Stimulated activated CD4-positive, alpha-beta T cell treated with anti-CD3 and anti-CD28 coated beads, Interleukin-1b, Interleukin-23, amount 100 ng/mL, for 4 hours (primary cell): ENCODE measurements at places on chromosomes 12 and 14.

GRCh38 chr14:51041883-51042282 lies 53.0 kb downstream of the TRIM9 start:
- DNase-seq: no peak

DNA sequence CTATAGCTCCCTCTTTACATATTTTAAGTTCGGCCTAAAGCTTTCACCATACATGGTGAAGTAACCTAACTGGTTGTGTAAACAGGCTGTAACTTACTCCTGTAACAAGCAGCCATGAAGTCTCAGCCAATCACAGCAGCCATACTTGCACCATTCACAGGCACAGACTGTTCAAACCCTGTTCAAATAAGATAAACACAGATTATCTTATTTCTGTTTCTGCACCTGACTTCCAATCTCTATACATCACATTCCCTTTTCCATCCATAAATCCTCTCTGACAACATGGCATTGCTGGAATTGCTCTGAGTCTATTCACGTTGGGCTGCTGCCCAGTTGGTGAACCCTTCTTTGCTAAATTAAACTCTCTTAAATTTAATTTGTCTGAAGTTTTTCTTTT lies 34.5 kb upstream of the ARID2 start:
- DNase-seq: no peak

DNA sequence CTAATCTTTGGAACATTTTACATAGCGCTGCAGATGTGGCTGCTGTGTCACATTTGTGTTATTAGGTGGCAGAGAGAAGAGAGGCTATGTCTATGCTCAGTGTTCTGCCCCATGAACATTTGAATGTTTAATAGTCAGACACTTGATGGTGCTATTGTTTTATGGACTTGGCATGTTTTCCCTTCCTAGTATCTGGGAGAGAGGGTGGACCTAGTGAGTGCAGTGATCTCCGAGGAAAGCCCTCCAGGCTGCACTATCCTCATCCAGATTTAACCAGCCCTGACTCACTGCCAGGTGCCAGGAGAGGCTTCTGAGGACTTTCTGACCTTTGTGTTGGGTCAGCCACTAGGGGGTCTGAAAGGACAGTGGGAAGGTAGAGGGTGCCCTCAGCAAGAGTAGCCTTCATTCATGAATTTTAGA lies 24.3 kb downstream of the ZFC3H1 start:
- no peak for DNase-seq

GRCh38 chr14:32932302-32932913 lies 6.3 kb upstream of the NPAS3 start:
- no peak for DNase-seq

GRCh38 chr12:20044846-20045245 lies 323.5 kb upstream of the PDE3A start:
- no peak for DNase-seq

GRCh38 chr14:94342334-94342934 lies 19.3 kb upstream of the SERPINA6 start:
- DNase-seq: no peak

DNA sequence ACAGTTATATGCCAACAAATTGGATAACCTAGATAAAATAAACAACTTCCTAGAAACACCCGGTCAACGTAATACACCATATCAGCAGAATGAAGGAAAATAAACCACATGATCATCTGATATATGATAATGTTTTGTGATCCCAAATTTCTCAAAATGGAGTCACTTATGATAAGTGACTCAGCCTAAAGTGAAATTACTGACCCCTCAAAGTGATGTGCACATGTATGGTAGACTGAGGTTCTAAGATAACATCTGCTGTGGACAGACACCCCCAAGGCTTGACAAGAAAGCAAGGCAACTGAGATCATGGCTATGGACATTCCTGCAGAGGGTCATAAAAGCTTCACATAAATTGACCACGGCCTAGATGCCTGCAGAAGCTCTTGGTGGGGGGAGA lies 105.1 kb upstream of the DCN start:
- DNase-seq: no peak

DNA sequence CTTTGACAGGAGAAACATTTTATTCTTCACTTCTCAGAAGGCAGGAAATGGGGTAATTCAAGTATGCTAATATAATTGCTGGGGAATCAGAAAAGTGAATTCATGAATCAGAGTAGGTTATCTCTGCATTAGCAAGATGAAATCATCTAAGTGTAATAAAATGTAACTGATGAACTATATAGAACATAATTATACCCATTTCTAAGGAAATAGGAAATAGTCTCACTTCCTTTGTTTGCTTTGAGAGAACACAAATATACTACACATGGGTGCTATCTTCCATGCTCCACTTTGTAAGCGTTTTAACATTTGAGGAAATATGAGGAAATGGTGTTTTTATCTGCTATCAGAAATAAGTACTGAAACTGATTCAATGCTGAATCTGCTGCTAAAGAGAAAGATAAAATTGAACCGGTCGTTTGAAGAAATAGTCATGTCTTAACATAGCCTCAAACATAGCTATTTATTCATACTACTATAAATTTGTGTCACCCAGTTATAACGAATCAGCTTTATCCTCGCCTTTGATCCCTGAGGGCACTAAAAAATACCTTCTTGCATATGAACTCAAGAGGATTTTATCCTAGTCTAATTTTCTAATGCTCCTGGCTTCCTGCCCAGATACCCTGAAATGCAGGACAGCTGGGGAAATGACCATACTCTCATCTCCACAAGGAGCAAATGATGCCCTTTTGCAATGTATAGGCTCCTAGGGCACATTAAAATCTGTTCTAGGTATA lies 696.0 kb downstream of the C12orf50 start:
- DNase-seq: no peak

GRCh38 chr12:93466625-93467350 lies 526 bp upstream of the MRPL42 start:
- DNase-seq: no peak

DNA sequence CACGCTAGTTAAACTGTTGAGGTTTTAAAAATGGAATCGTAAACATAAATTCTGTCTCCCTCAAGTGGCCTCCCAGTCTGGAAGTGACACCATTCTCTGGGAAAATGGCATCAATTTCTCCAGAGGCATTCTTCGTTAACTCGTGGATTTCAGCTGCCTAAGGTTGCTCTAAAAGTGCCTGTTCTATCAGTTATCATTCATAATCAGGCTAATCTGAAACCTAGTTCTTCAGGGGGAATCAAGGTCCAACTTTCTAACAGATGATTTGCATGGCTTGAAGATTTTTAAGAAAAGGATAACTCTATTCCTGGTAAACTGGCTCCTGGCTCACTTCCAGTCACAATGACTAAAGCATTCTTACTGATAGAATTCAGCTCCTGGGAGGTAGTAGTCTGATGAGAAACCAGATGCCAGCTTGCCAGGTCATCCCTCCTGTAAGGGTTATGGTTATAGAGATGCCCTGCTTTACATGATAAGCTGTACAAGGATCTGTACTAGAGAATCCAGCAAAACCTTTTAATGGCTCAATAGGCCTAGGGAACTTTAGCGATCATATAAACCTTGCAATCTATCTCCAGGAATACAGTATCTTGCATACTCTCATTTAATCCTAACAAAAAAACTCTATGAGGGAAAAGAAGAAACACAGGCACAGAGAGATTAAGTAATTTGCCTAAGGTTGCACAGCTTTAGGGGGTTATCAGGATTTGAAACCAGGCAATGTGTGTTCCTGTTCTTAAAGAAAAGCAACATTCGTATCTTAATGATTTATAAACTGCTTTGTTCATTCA lies 1.5 kb downstream of the L3HYPDH start:
- DNase-seq: no peak

DNA sequence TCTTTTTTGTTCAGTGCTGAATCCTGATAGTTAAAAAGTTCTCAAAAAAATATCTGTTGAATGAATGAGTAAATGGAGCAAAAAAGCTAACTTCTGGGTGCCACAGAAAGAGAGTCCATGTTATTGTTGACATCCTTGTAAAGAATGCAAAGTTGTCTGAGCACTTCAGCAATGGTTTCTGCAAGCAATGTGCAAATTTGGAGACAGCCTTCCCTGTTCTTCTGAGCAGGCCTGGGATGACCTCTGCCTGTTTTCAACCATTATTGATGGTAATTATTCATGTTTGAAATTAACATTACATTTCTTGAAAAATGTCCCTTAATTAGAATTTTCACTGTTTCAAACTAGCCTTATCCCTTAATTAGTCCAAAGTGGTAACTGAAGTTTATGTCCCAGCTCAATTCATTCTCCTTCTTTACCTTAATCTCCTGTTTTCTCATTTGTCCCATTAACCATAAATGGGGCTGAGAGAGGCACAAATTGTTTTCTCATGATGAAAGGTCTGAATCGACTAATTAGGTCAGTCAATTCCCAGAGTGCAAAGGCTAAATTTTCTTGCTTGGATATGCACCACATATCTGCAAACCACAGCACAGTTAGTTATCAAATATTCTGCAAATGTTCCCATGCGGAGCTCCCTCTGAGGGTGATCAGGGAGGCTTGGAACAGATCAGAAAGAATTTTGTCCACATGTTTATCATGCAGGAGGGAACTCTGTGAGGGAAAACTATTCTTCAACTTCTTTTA lies 139.4 kb upstream of the KRR1 start:
- DNase-seq: no peak

DNA sequence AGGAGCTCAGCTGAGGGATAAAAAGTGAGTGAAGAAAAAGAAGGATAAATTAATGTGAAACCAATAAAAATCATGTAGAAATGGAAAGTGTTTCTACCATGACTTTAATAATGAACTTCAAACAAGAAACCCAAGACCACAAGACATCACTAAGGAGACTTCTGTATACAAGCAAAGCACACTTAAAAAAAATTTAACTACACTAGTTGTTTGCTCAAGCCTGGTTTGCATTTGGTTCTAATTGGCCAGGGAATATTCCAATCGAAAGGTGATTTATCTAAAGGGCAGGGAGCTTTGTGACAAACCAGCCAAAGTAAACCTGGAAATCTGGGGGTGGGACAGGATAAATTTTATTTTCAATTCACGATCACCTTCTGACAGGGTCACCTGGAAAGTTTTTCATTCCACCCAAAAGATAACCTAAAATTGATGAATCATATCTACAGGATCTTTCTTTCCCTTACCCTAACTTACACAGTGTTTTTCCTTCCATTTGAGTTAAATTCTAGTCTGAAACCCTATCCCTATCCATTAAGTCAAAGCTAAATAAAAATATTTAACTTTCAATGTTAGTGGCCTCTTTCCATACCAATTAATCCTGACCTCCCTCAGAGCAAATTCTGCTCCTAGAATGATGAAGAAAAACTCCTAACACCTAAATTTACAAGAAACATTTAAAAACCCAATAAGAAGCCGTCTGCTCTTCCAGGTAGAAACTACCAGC lies 2.6 kb downstream of the EGLN3 start:
- no peak for DNase-seq

- DNase-seq: no peak
Measured at GRCh38 chr12:60281522-60281921, 685.7 kb downstream of the SLC16A7 start.

- no peak for DNase-seq
Measured at GRCh38 chr12:8123124-8123912, at the start of gene CLEC4A. Gene CLEC4A, plus strand, starts transcription at chr12:8123617. Its CDS starts 262 bp downstream, at chr12:8123879.

GRCh38 chr14:103526247-103526913 lies 2.6 kb upstream of the TRMT61A start:
- DNase-seq: no peak

DNA sequence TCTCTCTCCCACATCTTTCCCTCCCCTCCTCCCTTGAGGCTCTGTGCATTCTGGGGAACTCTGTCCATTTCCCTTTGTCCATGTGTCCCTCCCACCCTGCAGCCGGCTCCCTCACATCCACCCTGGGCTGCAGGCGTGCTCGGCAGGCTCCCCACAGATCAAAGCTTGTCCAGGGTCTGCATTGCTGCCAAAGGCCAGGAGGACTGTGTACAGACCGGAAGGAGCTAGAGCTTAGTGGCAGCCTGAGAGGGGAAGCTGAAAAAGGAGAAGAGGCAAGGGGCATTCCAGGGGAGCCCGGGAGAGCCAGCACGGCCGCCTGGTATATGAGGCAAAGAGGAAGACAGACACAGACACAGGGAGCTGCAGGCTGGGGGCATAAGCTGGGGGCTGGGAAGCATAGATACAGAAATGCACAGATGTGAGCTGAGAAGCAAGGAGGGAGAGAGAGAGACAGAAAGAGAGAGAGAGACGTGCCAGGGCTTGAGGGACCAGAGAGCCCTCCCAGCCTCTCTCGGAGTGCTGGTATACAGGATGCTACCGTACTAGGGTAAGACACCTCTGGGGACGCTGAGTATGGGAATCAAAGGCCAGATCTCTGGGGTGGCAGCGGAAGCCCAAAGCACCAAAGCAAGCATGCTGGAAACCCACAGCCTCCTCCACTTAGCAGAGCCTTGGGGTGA lies 3.3 kb downstream of the CD4 start:
- DNase-seq: no peak
